CD4-positive, alpha-beta T cell (primary cell): ENCODE measurements at places on chromosomes 11 and 22.

GRCh38 chr11:2898366-2899079, 12.9 kb upstream of the CDKN1C start:
- DNase-seq: peak; percentile 48

DNA sequence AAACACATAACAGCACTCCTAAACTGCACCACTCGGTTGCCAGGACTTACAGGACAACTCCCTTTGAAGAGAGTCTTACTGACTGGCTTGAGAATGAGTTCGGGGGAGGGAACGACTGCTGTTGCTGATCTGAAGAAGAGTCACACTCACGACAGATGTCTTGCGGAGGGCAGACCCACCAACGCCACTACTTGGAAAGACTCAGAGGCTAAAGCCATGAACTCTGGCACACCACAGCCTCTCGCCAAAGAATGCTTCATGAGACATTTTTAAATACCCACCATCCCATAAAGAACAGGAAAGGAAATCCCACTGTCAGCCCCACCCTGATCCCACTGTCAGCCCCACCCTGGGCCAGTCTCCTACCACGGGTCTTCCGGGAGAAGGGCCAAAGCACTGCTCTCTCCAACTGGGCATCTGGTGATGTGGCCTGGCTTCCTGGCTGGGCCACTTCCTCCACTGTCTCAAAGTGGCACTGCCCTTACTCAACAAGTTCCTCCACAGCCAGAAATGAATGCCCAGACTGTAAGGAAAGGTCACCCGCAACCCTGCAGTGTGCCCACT, 73.6 kb downstream of the MICAL3 start:
- no peak for DNase-seq

DNA sequence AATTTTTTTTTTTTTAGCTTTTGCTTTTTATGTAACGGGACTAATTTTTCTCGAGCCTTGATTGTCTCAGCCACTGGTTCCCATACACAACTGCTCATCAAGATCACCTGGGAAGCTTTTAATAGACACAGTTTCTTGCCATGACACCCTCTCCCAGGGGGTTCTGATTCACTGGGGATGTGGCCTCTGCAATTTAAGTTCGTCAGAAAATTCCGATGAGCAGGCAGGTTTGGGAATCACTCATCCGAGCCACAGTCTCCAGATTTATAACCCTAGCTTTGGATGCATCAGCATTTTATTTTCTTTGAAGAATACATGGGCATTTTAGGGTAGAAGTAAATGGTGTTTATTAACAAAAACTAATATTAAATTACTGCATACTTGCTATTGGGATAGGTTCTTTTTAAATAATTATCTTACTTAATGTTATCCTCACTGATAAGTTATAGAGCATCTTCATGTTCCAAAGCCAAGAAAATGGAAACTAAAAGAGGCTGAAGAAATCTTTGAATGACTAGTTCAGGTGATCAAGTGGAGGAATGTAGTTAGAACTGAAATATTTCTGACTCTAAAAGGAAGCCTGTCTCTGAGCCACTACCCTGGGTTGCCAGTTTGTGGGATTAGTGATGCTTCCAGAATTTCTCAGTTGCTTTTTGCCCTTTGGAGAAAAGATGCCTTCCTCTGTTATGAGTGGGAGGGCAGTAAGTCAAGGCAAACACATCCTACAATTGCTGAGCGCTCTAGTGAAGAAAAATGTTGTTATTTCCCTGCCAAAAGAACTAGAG, 319.0 kb downstream of the DDX10 start:
- no peak for DNase-seq

- DNase-seq: no peak
These were observed 47.4 kb downstream of the IGLL1 start for GRCh38 chr22:23532731-23533130.

DNA sequence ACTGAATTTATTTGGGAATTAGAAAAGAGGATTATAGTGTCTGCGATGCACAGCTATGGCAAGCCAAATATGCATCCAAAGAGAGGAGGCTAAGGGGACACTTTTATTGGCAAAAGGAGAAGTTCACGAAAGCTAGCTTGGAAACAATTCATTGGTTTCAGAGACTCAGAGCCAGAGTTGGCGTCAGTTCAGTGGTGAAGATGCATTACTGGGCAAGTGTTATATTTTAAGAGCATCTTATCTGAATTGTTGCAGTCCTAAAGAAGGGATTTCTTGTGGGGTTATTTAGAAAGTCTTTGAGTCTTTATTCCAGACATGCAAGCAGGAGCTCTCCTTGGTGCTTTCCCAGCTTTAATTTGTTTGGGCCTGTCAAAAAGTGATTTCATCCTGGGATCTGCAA, 15.0 kb downstream of the CLDN5 start:
- no peak for DNase-seq

GRCh38 chr22:27075891-27076290, 418.5 kb downstream of the MIAT start:
- no peak for DNase-seq

GRCh38 chr11:8917157-8917825, 6.3 kb downstream of the AKIP1 start:
- DNase-seq: peak; percentile 1

- no peak for DNase-seq
These were observed 57.5 kb downstream of the C22orf31 start for GRCh38 chr22:29003975-29004646.

DNA sequence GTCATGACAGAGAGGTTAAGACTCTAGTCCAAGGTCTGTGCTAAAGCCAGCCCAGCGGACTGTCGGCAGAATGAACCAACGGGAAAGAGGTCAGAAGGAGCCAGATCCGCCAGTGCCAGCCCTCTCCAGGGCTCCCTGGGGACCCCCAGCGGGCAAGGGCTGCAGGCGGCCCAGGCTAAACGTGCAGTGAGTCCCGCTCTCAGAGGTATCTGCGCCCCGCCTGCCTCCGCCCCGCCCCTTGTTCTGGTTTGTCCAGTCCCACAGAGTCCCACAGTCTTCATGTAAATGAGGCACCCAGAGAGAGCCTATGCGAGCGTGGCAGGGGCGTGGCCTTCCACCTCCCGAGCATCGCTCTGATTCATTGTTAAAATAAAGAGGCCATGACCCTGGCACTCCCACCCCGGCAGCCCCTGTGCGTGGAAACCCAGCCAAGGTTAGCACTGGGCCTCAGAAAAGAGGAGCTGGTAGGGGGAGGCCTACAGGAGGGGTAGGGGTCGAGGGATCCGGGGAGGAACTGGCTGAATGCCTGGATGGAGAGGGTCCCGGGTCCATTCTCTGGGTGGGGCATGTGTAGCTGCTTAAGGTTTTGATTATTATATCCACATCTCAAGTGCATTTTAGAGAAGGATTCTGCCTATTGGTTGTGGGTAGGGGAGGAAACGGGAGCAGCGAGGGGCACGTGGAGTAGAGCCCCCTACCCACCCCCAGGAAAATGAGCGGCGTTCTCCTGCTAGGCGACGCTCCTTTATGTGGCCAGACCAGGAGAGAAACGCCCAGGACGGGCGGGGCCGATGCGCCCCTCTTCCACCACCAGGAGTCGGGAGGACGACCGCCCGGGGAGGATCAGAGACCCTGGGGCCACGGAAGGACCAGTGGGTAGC, at the start of gene TRIOBP:
Gene TRIOBP (plus strand): TSS at position 392 of the 881 bp plus-strand sequence. CDS start 4,318 bp downstream, outside the sequence.
- peak; percentile 81 for DNase-seq

GRCh38 chr11:6742260-6742659, 29.5 kb downstream of the OR2AG2 start:
- no peak for DNase-seq

GRCh38 chr11:86337227-86337626, 35.2 kb downstream of the HIKESHI start:
- no peak for DNase-seq

DNA sequence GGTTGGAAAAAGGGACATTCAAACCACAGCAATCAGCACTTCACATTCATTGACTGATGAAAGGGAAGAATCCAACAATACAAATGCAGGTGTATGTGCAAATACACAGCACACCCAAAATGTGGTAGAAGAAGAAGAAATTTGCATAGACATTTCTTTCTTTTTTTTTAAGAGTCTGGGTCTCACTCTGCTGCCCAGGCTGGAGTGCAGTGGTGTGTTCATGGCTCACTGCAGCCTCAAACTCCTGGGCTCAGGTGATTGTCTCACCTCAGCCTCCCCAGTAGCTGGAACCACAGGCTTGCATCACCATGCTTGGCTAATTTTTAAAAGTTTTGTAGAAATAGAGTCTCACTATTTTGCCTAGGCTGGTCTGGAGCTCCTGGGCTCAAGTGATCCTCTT, 21.9 kb downstream of the CARS1 start:
- DNase-seq: no peak

DNA sequence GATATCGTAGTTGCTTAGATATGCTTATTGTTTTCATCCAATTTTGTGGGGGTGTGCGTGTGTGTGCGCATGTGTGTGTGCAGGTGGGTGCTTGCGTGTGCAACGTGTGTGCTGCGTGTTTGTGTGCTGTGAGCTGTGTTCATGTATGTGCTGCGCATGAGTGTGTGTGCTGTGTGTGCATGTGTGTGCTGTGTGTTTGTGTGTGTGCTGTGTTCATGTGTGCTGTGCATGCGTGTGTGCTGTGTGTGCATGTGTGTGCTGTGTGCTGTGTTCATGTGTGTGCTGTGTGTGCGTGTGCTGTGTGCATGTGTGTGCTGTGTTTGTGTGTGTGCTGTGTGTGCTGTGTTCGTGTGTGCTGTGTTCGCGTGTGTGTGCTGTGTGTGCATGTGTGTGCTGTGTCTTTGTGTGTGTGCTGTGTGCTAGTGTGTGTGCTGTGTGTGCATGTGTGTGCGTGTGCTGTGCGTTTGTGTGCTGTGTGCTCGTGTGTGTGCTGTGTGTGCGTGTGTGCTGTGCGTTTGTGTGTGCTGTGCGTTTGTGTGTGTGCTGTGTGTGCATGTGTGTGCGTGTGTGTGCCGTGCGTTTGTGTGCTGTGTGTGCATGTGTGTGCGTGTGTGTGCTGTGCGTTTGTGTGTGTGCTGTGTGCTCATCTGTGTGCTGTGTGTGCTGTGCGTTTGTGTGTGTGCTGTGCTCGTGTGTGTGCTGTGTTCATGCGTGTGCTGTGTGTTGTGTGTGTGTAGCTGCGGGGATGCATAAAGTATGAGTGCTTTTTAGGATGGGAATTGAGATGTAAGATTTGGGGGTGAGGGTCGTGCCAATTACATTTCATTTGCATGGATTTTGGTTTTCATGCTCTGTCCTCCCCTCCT, 7.6 kb downstream of the IGF2 start:
- no peak for DNase-seq

DNA sequence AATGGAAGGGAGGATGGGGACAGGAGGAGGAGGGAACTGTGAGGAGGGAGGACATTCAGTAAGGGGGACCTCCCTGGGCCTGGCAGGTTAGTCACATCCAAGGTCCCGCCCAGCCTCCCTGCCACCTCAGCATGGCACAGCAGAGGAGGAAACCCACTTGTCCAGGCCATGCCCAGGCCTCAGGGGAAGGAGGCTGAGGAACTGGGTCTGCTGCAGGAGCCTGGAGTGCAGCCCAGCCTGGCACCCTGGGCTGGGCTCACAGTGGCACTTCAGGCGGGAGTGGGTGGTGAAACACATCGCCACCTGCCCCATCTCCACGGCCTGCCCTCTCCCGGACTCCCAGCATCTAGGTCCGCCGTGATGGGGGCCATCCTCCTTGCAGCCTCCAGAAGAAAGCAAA, 17.2 kb upstream of the KLHL35 start:
- no peak for DNase-seq

DNA sequence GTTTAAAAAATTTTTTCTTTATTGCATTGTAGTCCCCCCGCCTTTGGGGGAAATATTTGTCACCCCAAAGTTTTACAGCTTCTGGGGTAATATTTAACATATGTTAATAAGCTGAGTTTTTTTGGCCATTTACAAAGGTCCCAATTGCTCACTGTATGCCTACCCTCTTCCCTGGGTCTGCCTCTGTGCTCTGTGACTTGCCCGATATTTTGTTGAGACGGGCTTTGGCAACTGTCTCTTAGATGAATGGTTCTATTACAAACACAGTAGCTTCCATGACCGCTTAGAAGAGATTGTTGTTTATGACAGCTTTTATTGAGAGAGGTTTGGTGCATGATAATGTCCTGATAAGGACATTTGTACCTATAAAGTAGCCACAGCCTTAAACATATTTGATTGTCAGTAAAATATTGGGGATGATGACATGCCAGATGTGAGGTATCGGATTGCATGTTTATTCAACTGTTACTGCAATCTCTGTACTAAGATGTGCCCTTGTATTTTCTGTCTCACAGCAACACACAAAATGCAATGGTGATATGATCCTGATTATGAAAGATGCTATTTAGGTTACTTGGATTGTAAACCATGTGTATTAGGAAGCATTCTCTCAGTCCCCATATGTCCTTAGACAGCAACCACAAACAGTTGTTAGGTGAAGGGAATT, 103.1 kb downstream of the TEAD1 start:
- DNase-seq: no peak

DNA sequence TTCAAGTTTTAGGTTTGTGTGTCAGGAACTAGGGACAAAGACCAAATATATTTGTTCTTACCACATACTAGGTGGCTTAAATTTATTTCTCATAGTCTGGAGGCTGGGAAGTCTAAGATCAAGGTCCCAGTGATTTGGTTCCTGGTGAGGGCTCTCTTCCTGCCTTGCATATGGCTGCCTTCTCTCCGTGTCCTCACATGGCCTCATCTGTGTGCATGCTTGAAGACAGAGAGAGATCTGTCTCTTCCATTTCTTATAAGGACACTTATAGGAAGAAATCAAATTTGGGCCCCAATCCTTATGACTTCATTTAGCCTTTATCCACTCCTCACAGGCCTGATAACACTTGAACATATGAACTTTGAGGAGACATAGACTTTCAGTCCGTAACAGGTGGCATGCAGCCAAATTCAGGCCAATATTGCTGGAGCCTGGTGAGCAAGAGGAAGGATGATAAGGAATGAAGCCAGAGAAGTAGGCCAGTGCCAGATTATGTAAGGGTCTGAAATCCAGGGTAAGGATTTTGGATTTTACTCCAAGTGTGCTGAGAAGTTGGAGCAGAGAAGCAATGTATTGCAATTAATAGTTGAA, 35.1 kb downstream of the TTC17 start:
- no peak for DNase-seq

- DNase-seq: no peak
These were observed 1.1 kb upstream of the CNTN5 start for GRCh38 chr11:99019696-99020095.

- DNase-seq: no peak
These were observed 25.1 kb downstream of the SEZ6L start for GRCh38 chr22:26194313-26194712.

GRCh38 chr11:69915501-69916250, 96.5 kb upstream of the FGF3 start:
- DNase-seq: peak; percentile 29

GRCh38 chr22:39712751-39713525, 142.4 kb downstream of the CACNA1I start:
- DNase-seq: no peak

- DNase-seq: no peak
These were observed 25.1 kb downstream of the RTN4RL2 start for GRCh38 chr11:57485217-57485990.

- DNase-seq: no peak
These were observed 41.8 kb downstream of the GDPD4 start for GRCh38 chr11:77259641-77260040.

GRCh38 chr11:102630598-102631448, 5.7 kb upstream of the MMP20 start:
- no peak for DNase-seq

GRCh38 chr11:62896049-62896448, 15.4 kb downstream of the SLC3A2 start:
- DNase-seq: no peak

GRCh38 chr11:11622772-11623171, 967 bp upstream of the GALNT18 start:
- no peak for DNase-seq

GRCh38 chr11:83220260-83220659, 26.7 kb downstream of the ANKRD42 start:
- DNase-seq: no peak

GRCh38 chr11:44446366-44446762, 119.1 kb upstream of the CD82 start:
- DNase-seq: no peak

GRCh38 chr11:113871336-113871735, 4.0 kb downstream of the USP28 start:
- no peak for DNase-seq
